ENCODE measurements at places on chromosomes 13 and 19. TPM values are rescaled to one million over a fixed set of nuclear protein-coding genes. Genes with fewer than 3 reads are reported as not detected.

DCT gene
- total RNA-seq, result not detected

CYP4F8 gene
- total RNA-seq, result not detected

PTGIR gene
- not detected for total RNA-seq

FXYD5 gene
- 235 TPM for total RNA-seq

TMPRSS9 gene
- total RNA-seq, result not detected

IGFL3 gene
- total RNA-seq, result not detected

ZNF83 gene
- total RNA-seq, result 0.15 TPM

NDFIP2 gene
- total RNA-seq, result 25.0 TPM

LILRA6 gene
- not detected for total RNA-seq

SOX1 gene
- not detected for total RNA-seq

APBA3 gene
- total RNA-seq, result 5.0 TPM

MRPL54 gene
- total RNA-seq, result 80.6 TPM

RPL21 gene
- 1,304 TPM for total RNA-seq

DMPK gene
- total RNA-seq, result 57.5 TPM

ENOX1 gene
- 0.97 TPM for total RNA-seq

YJEFN3 gene
- total RNA-seq, result 4.4 TPM

SIGLEC5 gene
- total RNA-seq, result not detected

ZNF134 gene
- total RNA-seq, result 8.6 TPM

GNA15 gene
- 0.08 TPM for total RNA-seq

CCDC122 gene
- total RNA-seq, result 2.9 TPM

PIH1D1 gene
- 93.5 TPM for total RNA-seq

TPTE2 gene
- not detected for total RNA-seq

EXOC3L2 gene
- 1.0 TPM for total RNA-seq

S1PR4 gene
- not detected for total RNA-seq

MAP4K1 gene
- 0.73 TPM for total RNA-seq

PLIN5 gene
- not detected for total RNA-seq

LPAR6 gene
- total RNA-seq, result 0.97 TPM

SOX21 gene
- 0.49 TPM for total RNA-seq

ASF1B gene
- 33.8 TPM for total RNA-seq

SCN1B gene
- total RNA-seq, result 9.7 TPM

TGFBR3L gene
- total RNA-seq, result not detected

C1QTNF9 gene
- total RNA-seq, result not detected

KLK15 gene
- not detected for total RNA-seq

TCF3 gene
- 62.1 TPM for total RNA-seq

All from A549 treated with ZK216348 at 1 μM for 4 hours (cell line).